ELR (cell line): ENCODE measurements at places on chromosomes 3 and 15.

DNA sequence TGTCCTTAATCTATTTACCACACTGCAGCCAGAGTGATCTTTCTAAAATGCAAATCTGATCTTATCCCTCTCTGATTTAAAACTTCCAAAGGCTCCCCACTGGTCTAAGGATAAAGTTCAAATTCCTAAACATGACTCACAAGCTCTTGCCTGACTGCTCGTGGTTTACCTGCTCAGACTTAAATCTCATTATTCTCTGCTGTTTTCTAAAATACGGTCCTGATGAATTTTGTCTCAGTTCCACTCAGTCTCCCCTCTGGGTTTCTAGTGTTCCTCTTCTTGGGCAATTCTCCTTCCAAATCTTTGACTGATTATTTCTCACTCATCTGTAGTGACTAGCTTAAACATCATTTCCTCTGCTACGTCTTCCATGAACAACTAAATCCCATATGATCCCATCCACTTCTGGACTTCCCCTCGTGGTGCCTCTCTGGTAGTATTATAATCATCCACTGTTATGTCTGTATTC lies 108.3 kb downstream of the P3H2 start:
- DNase-seq = peak; percentile 82

GRCh38 chr3:78130741-78131290 lies 1090.9 kb downstream of the ROBO2 start:
- no peak for DNase-seq

DNA sequence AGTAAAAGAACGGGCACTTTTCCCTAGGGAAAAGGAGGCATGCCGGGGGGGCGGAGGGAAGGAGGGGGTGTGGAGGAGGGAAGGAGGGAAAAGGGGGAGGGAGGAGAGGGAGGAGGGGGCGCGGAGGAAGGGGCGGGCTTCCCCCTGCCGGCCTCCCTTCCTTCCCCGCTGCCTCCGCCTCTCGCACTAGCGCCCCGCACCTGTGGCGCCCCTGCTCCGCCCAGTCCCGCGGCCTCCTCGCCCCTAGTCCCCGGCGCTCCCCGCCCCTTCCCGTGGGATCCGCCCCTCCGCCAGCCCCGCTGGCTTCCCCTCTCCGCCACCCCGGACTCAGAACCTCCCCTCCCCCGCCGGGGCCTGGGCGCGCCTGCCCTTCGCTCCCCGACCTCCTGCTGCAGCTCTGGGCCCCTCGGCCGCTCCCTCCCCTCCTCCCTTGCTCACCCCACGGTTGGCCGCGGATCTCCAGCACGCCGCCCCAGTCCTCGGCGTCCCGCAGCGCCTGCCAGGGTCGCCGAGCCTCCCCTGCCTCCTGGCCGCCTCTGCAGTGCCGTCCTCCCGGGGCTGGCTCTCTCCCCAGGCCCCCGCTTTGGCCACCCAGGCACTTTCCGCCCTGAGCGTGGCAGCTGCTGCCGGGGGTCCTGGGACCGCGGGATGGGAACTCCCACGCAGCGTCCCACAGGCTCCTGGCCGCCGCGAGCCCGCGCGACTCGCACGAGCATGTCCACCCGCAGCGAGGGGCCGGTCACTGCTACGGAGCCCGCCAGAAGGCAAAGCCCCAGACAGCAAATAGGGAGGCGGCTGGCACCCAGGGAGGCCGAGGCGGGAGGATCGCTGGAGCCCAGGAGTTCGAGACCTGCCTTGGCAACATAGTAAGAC lies 147.4 kb downstream of the TJP1 start:
- peak; percentile 72 for DNase-seq

DNA sequence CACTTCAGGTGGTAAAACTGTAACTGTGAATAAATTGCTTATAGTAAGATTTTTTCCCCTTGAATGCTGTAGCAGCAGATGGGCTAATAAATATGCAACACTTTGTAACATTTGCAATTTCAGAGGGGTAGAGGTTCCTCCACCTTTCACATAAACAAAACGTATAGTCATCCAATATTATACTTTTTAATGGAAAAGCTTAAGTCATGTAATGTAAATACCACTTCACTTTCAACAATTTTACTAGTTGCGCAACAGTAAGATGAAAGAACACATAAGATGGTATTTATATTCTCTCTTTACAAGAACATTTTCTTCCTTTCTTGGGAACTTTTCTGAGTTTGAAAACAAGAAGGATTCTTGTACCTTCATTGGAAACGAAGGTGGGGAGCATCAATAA lies 56.6 kb upstream of the FAM3D start:
- no peak for DNase-seq

- no peak for DNase-seq
These were observed 50.7 kb downstream of the APBA2 start for GRCh38 chr15:28936481-28936881.

- DNase-seq = no peak
These were observed 383.9 kb upstream of the DPH6 start for GRCh38 chr15:35929740-35930444.

DNA sequence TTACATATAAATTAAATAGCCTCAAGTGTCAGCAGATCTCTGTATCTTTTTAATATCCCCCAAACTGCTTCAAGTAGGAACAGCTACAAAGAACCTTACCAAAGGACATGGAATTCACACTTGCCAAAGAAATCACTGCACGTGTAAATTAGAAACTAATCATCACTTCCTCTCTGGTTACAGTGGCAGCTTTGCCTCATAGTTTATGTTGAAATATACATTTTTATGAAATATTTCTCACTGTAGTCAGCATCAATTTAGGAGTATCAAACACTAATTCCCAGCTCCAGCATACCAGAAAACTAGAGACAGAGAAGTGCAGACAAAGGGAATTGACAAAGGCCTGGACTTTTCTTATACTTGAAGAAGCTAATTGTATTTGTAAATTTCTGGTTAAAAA lies 260.9 kb downstream of the TIGIT start:
- no peak for DNase-seq

- no peak for DNase-seq
These were observed 23.1 kb upstream of the MITF start for GRCh38 chr3:69716119-69716518.

DNA sequence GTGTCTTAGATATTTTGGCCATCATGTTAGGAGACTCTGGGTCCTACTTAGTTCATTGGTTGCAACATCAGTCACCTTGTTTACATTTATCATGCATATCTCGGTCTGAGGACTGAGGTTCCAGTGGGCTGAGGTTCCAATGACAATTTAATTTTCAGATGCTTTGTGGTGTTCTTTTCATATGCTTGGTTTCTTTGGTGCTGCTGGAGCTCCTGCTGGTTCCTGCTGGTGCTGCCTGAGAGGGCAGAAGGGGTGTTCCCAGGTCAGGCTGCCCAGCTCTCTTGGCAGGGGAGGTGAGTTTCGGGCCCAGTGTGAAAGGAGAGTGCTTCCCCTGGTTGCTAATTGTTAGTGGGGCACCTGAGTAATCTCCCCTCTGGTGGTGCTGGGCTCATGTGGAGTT lies 6.9 kb upstream of the KLHL40 start:
- DNase-seq = no peak

- no peak for DNase-seq
These were observed 64.3 kb downstream of the HMG20A start for GRCh38 chr15:77484994-77485393.

DNA sequence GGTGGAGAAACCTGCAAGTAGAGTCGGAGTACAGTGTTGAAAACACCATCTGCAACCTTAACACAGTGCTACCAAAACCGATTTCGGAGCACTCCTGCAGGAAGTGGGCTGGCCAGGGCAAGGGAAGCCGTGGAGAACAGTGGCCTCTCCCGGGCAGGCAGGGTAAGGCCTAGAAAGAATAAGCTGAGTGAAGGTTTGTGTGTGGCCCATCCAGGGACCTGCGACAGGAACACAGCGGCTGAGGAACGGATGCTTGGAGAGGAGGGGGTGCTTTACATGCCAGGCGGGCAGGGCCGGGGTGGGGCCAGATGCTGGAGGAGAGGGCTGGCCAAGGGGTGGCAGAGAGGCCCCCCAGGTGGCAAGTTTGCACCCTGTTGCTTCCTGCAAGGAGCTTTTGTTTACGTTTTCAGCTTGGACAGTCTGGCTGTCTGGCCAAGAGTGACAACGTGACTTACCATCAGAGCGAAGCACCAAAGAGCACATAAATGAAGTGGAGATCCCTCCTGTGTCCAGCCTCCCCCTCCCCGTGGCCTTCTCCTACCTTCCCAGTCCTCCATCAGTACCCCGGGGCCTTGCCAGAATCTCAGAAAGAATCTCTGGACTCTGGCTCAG lies 156.5 kb downstream of the PGPEP1L start:
- peak; percentile 72 for DNase-seq

DNA sequence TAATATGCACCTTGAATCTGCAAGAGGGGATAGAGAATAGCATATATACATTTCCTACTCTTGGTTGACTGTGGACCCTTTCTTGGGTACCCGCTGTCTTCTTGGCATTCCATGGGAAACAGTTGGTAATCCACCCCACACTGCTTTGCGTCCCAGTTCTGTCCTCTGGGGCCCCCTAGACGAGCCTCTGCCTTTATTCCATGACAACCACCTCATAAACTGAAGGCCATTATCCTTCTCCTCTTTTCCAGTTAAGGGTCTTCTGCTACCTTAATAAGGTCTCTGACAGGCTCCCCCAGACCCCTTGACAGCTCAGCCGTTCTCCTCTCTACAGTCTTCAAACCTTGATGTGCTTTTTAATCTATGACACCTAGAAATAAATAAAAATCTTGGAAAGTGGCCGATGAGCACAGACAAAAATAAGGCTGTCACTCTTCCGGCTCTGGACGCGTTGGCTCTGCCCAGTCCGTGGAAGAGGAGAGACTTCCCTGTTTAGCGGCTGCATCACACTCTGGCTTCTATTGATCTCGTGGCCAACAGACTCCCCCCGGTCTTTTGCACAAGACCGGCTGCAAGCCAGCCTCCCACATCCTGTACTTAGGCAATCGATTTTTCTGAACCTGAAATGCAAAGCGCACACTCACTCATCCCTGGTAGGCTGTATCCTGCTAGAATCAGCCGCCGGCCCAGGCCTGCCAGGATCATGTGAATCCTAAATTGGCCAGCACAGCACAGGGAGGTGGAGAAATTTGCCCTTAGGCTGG lies 251.0 kb upstream of the TLE3 start:
- DNase-seq = no peak

GRCh38 chr15:87761736-87762509 lies 494.6 kb downstream of the NTRK3 start:
- DNase-seq = no peak

DNA sequence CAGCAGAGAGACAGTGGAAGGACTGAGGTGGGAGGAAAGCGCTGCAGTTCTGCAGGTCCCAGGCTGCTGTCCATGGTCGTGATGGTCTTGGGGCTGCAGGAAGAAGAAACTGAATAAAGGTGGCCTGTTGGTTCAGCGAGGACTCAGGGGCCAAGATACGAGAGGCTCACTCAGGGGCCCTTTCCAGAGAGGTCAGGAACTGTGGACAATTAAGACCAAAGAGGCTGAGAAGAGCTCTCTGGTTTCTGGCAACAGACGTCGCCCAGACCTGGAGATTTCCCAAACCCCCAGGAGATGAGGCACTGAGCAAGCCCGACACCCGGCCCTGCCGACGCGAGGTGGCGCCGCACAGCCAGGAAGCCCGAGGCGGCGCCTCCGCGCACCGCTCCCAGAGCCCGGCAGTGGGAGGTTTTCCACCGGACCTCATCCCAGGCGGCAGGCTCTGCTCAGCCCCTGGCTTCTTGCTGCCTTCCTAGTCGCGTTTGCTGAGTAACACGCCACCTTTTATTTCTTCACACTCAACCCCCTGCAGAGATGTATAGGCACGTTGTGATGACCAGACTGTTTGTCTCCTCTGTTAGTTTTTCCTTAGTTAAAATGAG lies 56.4 kb upstream of the ARRDC4 start:
- DNase-seq = peak; percentile 70

DNA sequence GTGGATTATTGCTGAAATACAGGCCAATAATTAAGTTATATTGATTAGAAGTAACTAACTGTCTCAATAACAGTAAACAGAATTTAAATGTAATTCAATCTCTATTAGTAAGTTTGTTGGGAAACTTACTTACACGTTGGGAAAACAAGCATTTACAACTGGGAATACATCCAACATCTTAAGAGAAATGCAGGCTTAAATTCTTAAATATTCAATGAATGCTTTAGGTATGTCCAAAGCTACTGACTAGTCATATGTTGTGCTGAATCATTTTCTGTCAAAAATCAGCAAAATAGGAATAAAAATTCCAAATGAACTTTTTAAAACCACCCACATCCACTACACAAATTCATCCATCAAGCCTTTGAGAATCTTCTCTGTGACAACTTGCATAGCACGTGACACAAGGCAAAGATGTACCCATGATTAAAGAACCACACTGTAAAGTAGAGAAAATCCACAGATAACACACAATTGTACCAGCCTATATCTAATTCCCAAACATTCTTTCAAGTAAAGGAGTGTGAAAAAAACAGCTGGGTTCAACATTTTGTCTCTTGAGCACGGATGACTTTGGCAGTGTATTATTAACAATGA lies 60.0 kb downstream of the NMNAT3 start:
- no peak for DNase-seq

DNA sequence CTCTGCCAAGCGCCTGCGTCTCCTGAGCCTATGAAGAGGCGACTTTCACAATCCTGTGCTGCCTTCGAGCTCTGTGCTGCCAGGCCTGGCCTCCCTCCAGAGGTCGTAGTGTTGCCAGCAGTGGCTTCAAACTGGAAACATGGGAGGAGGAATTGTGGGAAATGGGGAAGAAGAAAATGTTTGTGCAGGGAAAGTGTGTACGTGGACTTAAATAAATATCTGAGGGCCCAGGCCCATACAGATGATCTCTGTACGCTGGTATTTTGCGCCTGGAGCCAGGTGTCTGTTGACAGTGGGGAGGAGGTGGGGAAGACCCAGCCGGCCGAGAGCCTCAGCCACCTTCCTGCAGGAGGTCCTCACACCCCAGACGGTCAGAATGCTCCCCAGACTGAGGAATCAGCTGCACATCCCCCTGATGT lies 44.6 kb downstream of the ZBTB38 start:
- no peak for DNase-seq
